ENCODE measurements at places on chromosomes 5 and 9. TPM values are rescaled to one million over a fixed set of nuclear protein-coding genes. Genes with fewer than 3 reads are reported as not detected.

DNA sequence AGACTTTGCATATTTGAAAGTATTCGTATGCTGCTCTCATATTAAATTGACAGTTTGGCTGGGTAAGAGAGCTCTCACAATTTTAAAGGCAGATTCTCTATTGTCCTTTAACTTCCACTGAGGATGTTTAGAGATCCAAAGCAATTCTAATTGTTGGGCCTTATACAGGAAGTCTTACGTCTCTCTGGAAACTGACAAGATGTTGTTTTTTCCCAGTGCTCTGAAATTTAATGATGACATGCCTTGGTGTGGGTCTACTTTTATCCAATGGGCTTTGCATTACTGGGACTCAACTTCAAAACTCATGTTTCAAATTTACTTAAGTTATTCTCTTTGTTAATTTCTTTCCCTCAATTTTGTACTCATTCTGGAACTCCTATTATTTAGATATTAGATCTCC lies 191.5 kb downstream of the SNX18 start:
- no peak for DNase-seq

DNA sequence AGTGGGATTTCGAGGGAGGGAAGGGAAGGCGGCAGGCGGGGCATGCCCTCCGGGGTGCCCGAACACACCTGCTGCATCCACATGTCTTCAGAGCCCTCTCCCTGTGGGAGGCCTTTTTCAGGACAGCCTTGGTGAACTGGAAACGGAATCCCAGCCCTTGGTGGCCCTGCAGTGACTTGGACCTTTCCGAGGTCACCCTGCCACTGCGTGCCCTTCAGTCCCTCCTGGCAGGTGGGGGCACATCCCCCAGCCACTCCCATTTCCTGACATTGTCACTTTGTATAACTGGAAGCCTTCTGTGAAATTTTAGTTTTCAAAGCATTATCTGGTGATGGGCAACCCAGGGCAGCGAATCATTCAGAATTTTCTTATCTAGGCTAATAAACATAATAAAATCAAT lies 11.0 kb upstream of the AHRR start:
- no peak for DNase-seq

- DNase-seq: no peak
These were observed 94.7 kb upstream of the OSMR start for GRCh38 chr5:38751103-38751502.

- no peak for DNase-seq
These were observed 41.9 kb upstream of the TESK1 start for GRCh38 chr9:35562895-35563780.

GRCh38 chr9:110050925-110051355 lies 157.0 kb downstream of the C9orf152 start:
- DNase-seq: peak; percentile 91

DNA sequence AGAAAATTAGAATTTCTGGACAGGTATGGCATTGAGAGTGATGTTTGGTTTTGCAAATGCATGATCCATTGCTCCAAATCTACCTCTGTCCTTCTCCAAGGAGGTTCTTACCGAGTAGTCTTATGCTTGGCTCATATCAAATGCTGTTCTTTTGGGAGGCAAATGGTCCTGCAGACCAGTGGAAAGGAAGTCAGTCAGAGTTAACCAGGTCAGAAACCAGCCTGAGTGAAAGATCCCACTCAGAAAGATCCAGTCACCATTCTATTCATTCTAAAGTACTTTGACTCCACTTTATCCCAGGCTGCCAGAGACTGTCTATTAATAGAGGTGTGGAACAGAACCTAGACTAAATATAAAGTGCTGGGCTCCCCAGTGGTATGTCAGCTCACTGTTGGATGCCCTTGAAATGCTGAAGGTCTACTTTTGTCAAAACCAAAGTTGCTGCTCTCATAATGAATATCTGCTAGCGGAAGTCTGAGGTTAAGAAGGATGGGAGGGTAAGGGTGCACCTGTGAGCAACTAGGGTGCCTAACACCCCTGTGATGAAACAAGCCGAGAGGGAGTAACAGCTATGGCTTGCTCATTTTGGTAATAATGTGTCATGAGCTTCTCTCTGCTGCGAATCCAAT lies 302.2 kb downstream of the ZNF608 start:
- no peak for DNase-seq

GRCh38 chr5:93395971-93396379 lies 185.0 kb downstream of the NR2F1-AS1 start:
- DNase-seq: no peak

- peak; percentile 9 for DNase-seq
These were observed 64.9 kb upstream of the TLE1 start for GRCh38 chr9:81754245-81754644.

DNA sequence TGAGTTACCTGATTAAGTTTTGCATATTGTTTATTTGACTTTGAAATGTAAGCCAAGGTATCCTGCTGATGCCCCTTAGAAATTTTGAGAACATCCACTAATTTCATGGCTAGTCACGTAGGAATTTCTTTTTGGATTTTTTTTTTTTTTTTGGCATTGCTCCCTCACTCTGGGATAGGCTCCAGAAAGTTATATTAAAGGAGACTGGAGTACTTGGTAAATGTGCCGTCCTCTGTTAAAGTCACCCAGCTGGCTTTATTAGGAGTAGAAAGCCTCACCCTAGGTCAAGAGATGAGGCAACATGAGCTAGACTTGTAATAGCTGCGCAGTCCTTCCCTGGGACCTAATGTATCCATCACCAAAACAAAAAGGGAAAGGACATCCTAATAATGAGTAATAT lies 3.1 kb downstream of the KCTD16 start:
- no peak for DNase-seq

GRCh38 chr9:89519366-89519805 lies 21.5 kb upstream of the SEMA4D start:
- peak; percentile 85 for DNase-seq

GRCh38 chr5:17272111-17272510 lies 54.7 kb downstream of the BASP1 start:
- no peak for DNase-seq

DNA sequence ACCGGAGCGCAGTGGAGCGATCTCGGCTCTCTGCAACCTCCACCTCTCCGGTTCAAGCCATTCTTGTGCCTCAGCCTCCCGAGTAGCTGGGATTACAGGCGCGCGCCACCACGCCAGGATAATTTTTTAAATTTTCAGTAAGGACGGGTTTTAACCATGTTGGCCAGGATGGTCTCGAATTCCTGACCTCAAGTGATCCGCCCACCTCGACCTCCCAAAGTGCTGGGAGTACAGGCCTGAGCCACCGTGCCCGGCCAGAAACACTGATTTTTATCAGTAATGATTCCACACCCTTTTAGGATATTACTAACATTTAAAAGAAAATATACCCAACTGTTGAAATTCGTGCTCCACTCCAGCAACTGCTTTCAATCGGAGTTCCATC lies 464 bp upstream of the FAM151B start:
- no peak for DNase-seq

DNA sequence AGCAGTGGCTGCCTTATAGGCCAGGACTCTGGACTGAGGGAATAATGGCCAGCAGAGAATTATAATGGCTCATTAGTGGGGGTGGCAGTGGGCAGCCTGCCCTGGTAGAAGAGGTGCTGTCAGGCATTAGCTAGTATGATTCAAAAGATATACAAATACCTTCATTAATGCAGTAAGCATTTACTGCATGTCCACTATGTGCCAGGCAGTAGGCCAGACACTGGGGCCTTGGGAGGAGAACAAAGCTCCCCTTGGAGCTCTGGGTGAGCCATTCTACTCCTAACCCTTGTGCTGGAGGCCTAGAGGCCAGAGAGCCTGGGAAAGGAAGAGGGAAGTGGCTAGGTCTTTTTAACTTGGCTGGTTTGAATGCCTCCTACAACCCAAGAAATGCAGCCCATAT lies 2.0 kb upstream of the GARNL3 start:
- DNase-seq: no peak

- DNase-seq: peak; percentile 99
These were observed 22.3 kb downstream of the PSMB7 start for GRCh38 chr9:124392871-124393460.

- no peak for DNase-seq
These were observed 46.9 kb upstream of the TCERG1 start for GRCh38 chr5:146400201-146400600.

DNA sequence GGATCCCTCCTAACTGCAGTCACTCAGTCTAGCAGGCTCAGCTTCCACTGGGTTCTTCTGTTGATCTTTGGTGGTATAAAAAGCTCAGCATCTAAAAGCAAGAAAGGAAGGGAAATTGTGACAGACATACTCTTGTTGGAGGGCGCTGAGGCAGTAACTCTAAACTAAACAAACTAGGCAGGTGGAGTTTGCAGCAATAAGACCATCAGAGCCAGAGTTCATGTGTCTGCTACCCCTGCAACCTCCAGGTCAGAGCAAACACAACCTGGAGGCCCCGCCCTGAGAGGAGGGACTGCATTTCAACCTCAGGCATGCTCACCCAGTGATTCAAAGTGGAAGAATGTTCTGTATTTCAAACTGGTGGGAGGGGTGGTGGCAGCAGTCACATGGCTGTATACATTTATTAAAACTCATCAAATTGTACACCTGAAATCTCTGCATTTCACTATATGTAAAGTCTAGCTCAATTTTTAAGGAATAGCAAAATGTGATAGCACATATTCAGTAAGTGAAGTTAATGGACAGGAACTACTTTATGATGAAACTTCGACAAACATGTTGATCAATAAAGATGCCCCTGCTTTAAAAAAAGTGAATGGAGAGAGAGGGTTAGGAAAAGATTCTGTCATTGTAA lies 7.1 kb downstream of the ACTL7A start:
- DNase-seq: peak; percentile 65

- no peak for DNase-seq
These were observed 1492.9 kb upstream of the C9orf72 start for GRCh38 chr9:29066141-29066640.

DNA sequence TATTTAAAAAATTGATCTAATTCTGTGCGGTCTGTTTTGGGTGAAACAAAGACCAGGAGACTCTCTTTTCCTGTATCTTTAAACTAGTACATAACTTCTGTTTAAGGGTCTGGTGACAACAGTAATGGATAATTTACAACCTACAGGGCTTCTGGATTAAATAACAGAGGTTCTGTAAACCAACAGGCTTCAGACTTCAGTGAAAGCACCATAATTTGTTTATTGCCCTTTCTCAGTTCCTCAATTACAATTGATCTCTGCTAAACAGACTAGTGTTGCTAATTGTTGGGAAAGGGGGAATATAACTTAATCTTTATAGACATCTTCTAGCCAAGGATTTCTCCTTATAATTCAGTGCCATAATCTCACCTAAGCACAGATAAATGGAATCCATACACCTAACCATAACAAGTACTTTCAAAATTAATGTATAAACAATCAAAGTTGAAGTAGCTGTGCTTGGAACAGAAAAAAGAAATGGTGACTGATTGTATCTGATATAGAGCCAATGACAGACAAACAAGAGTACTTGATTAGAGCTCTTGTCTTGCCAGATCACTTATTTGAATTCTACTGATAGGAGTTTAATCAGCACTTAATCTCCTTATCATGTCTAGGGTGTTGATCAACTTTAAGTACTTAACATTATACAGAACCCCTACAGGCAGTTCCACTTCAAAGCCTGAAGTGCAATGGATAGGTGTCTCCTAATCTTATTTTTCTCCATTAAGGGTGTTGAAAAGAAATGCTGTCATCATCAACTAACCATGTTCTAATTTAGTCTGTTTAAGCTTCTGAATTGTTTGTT lies 536.0 kb downstream of the NR2F1-AS1 start:
- no peak for DNase-seq

DNA sequence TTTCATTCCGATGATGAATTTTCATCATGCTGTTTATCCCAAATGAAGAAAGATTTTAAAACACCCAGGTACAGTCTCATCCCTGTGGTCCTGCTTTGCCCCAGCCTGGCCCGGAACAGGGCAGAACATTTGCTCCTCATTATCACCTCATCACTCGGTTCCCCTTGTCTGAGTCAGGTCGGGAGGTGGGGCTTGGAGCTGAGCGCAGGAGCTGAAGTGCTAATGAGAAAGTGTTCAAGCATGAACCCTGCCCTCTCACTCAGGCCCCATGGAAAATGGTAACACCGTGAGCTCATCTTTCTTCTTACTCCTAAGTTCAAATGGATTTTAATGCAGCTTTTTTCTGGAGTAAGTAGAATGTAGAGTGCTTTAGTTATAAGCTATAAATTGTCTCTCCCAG lies 466.2 kb downstream of the KDM4C start:
- DNase-seq: no peak

DNA sequence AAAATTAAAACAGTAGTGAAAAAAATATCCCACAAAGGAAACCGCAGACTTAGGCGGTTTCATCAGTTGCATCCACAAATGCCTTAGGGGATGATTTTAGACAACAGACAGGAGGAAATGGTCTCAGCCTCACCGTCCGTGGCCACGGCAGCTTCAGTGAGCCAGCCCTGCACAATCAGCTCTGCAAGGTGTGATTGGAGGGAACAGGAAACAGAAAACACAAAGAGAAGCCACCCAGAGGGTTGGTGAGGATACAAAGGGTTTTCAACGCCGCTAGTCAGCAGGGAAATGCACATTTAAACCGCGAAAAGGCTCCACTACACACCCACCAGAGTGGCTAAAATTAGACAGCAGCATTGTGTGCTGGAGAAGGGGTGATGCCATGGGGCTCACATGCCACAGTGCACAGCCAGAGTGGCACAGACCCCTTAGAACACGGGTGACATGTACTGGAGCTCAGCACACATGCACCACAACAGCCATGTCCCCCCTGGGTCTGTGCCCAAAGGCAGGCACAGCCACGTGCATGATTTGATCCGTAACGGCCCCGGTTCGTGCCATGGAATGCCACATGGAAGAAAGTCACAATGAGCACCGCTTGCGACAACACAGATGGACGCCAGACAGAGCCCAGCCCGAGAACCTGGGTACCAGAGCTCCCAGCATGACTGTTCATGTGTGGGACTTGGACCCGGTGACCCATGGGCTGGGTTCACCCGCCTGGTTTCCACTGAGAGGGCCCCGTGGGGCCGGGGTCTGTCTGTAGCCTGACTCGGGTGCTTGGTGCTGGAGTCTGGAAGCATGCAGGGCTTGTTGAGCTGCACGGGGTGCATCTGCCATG lies 18.3 kb upstream of the TERT start:
- DNase-seq: peak; percentile 22

DNA sequence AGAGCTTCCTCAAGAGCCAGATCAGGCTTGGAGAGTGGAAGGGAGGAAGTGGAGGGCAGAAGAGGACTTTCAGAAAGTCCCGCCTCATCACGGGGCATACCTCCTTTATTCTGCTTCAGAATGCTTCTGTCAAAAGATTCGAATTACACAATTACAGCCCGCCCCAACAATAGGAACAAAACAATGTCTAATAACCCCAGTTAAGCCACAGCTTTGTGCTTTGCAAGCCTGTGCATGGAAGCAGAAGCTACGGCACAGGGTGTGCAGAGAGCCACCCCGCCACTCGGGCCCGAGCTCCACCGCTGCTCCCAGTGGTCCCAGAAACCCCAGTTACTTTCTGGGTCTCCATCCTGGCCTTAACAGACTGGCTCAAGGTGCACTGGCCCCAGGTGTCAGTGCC lies 23.5 kb downstream of the HNRNPH1 start:
- DNase-seq: no peak

ADAMTS12 gene
- total RNA-seq: 4.0 TPM

DNAJC25 gene
- 9.4 TPM for total RNA-seq

GADD45G gene
- 1.0 TPM for total RNA-seq

SH3PXD2B gene
- total RNA-seq: 19.2 TPM

SV2C gene
- 0.26 TPM for total RNA-seq

SLC4A9 gene
- total RNA-seq: under 0.01 TPM

NIPAL4 gene
- 3.0 TPM for total RNA-seq

GABRA6 gene
- not detected for total RNA-seq

CCDC183 gene
- not detected for total RNA-seq
